ENCODE measurements at places on chromosomes 16 and 17.

DNA sequence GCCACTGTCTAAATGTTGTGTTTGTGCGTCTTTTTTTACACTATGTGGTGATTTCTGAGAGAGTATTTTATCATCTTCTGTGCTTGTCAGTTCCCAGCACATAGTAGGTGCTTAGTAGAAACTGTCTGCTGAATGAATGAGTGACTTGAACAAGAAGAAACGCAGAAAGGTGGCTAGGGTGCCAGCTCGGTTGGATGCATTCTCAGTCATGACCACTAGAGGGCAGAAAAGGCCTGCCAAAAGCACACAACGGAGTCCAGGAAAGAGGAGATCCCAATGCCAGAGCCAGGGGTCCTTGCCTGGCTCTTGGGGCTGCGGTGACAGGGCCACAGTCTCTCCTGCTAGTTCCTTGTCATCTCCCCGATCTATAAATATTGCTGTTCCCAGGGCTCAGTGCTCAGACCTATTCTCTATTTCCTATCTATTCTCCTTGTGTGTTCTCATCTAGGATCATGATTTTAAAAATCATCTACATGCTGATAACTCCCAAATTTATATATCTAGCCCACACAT, 57.3 kb upstream of the CCL1 start:
- DNase-seq, result peak; percentile 40

DNA sequence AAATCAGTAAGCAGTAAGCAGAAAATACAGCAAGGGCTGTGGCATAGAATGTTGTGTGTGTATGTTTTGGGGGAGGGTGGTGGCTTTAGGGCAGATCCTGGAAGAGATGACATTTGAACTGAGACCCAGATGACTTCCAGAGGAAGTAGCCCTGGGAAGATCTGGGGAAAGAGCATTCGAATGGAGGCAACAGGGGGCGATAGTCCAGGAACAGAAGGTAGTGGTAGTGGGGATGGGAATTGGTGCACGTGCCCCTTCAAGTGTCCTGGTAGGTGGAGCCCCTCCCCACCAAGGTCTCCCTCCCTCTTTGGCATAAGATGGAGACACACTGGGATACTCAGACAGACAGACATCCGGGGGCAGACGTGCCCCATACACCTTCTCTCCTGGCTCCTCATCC, 14.1 kb downstream of the ARHGEF15 start:
- no peak for DNase-seq

GRCh38 chr16:2692948-2693651, 10.8 kb downstream of the KCTD5 start:
- DNase-seq, result no peak

DNA sequence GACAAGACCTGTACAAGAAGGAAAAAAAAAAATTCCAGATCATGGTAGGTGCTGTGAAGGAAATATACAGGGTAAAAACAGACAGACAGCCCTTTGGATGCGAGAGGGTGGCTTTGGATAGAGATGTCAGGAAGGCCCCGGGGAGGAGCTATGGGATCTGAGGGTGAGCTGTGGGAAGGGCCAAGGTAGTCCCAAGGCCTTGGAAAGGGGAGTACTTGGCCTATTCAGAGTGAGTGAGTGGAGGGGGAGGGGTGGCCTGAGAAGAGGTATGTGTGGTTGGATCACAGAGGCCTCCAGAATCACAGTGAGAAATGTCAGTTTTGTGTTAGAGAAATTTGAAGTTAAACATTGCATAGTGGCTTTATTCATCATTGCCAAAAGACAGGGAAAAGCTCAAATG, 31.2 kb upstream of the AKTIP start:
- DNase-seq, result no peak

DNA sequence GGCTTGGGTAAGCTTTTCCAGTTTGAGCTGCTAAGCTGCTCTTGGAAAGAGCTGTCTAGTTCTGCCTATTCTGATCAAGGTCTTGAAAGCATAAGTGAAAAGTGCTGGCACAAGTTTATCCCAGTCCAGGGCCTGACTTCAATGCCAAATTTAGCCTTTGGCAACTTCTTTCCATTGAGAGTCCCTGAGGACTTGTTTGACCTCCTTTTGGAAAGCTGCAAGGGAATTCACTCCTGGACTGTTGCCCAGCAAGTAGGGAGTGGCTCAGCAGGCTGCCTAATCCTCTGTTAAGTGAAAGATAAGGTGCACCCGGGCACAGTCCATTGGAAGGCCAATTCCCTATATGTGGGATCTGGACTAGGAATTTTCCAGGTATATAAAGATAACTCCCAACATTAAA, 16.0 kb upstream of the TANC2 start:
- DNase-seq, result no peak

DNA sequence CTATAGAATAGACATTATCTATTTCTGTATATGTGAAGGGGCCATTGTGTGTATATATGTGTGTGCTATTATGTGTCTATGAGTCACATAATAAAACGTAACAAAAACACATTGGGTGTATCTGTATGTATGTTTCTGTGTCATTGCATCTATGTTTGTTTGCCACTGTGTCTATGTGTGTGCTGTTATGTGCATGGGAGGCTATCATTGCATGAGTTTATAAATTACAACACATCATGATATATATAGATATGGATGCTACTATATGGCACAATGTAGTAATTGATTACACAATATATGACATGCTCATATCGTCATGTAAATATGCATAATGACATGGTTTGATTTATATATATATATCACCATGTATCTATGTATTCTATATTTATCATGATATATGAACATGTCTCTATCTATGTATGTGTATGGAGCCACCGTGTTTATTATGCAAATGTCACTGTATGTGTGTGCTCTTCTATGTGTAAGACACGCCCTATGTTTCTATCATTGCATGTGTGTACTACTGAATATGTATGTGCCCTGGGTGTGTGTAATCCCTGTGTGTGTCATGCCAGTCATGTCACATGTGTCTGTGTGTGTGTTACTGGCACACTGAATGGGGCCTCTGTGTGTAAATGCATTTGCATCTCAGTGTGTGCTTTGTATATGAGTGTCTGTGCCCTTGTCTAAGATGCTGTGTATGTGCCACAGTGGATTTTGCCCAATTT, 1.4 kb upstream of the TSPOAP1 start:
- no peak for DNase-seq

GRCh38 chr17:50268743-50269275, 5.5 kb upstream of the TMEM92 start:
- no peak for DNase-seq

- no peak for DNase-seq
These were observed 1.9 kb upstream of the DNASE1 start for GRCh38 chr16:3652373-3653195.

- no peak for DNase-seq
These were observed 8.4 kb downstream of the CES1 start for GRCh38 chr16:55824473-55825000.

DNA sequence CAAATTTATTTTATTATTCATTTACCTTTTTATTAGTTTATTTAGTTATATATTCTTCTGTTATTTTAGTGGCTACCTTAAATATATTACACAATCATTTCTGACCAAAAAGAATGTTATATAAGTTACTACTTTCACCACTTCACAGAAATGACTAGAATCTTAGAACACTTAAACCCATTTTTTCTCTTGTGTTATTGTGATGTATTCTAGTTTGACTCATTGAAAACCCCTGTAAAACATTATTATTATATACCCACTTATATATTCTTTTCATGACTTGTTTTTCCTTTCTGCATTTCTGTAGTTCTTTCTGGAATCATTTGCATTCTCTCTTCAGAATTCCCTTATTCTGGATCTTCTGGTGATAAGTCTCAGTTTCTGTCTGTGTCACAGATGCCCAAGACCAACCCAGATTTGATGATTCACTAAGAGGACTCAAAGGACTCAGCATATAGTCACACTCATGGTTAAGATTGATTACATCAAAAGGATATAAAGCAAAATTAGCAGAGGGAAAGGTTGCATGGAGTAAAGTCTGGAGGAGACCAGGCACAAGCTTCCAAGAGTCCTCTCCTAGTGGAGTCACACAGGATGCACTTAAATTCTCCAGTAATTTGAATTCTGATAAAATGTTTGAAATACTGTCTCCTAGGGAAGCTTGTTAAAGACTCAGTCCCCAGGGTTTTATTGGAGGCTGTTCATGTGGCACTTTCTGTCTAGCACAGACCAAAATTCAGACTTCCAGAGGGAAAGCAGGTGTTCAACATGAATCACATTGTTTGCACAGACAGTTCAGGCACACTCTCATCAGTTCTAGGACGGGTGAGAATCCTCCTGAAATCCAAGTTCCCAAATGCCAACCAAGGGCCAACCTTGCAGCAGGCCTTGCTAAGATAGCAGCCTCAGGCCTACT, 7.7 kb downstream of the GINS3 start:
- no peak for DNase-seq

- DNase-seq, result no peak
These were observed 178.8 kb downstream of the C16orf78 start for GRCh38 chr16:49552313-49552928.

- no peak for DNase-seq
These were observed 771 bp downstream of the MSRB1 start for GRCh38 chr16:1942047-1942809.

DNA sequence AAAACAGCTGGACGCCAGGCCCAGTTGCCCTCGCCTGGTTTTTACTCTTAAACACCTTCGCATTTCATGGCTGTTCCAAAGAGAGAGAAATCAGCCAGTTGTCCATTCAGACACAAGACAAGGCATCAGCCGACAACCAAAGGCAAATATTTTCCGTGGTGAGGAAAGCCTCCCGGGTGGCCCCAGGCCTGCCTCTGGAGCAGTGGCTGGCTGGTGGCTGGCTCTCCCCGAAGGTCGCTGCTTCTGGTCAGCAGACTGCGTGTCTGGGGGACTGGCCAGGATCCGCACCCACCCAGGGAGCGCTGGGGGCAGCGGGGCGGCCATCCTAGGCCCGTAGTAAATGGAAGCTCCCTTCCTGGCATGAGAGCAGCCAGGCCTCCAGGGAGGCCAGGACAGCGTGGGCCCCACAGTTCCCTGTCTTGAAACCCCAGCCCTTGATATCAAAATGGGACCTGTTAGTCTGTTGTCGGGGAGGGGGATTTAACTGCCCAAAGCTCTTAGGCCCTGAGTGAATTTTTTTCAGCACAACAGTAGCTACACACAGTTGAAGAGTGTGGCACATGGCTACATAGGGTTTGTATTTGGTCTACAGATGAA, 57.7 kb downstream of the SREBF1 start:
- DNase-seq, result no peak

DNA sequence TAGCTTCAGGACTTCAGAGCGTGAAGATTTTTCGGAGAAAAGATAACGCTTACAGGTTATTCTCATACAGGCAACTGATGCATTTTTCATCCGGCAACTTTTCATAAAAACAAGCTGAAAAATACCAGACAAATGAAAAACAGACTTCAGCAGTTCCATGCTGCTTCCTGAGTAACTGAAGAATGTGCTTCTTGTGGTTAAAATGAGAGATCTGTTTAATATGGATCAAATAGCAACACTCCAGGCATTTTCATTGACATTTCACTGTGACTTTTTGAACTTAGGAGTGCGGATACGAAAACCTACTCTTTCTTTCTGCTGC, 705 bp upstream of the PITPNC1 start:
- DNase-seq, result no peak

GRCh38 chr17:66834919-66835454, at the start of gene CACNG5:
Gene CACNG5, plus strand, starts transcription at chr17:66835117. Its CDS starts 42,216 bp downstream, at chr17:66877333.
- no peak for DNase-seq

GRCh38 chr17:66547151-66547865, 244.9 kb downstream of the PRKCA start:
- no peak for DNase-seq

DNA sequence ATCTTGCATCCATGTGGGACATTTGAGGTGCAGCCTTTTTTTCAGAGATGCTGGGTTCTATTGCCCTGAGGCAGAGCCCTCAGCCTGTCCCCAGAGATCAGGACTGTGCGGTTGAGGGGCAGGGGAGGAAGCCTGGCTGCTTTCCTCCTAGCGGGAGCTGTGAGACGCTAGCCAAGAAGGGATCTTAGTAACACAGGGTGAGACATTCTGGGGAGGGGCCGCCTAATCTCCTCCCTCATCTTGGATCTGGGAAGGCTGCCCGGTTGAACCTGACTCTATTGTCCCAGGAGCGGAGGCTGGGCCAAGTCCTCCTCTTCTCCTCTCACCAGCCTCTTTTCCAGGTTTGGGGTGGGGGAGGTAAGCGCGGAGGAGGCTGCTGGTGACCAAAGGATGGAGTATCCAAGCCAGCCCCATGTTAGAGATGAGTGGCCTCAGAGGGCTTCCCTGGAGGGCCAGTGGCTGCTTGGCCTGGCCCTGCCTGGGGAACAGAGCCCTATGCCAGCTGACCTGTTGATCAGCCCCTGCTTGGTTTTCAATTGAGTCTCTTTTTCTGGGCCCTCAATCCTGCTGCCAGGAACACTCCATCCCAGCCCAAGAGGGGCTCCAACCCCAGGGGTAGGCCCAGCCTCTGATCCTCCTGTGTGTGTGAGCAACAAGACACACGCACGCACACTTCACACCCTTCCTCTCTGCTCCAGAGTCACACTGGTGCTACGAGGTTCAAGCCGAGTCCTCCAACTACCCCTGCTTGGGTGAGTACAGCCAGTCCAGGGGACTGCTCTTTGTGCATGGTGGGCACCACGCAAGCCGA, 5.0 kb downstream of the CA4 start:
- DNase-seq, result no peak

DNA sequence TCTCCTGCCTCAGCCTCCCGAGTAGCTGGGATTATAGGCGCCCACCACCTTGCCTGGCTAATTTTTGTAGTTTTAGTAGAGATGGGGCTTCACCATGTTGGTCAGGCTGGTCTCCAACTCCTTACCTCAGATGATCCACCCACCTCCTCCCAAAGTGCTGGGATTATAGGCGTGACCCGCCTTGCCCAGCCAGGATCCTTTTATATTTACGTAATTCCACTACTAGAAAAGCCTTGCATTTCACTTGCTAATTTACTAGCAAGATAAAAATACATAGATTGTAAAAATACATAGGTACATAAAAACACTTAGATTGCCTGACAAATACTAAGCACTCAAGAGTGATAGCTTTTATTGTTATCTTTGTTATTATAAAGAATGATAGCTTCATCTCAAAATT, 47.5 kb downstream of the GDPD1 start:
- DNase-seq, result no peak

DNA sequence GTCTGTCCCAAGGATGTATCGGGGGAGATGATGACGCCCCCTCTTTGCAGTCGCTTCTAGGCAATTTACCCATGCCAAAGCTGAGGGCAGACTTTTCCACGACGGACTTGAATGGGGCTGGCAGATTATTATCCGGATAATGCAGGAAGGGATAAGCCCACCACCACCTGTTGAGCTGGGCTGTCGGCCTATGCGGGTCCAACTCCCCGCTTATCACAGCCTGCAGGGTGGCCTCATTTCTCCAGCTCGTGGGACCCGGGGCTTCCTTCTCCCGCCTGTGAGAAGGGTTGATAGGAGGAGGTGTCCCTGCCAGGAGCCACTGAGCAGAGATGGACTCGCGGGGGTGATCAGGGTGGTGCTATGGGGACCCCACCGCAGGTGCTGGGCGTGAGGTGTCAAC, 559 bp downstream of the CACNG5 start:
- DNase-seq, result no peak

GRCh38 chr16:47371271-47372014, 89.4 kb downstream of the ITFG1 start:
- no peak for DNase-seq

- DNase-seq, result no peak
These were observed 26.5 kb downstream of the NDE1 start for GRCh38 chr16:15676506-15676905.

Measured in stimulated activated CD8-positive, alpha-beta memory T cell treated with anti-CD3 and anti-CD28 coated beads, Interleukin-4, amount 100 ng/mL, for 4 hours (primary cell).